ENCODE measurements at places on chromosomes 1 and 21. TPM values are rescaled to one million over a fixed set of nuclear protein-coding genes. Genes with fewer than 3 reads are reported as not detected.

The LAMTOR5 gene
- 166 TPM for total RNA-seq

The S100A7 gene
- not detected for total RNA-seq

The ARHGEF16 gene
- 3.6 TPM for total RNA-seq

The VAV3 gene
- total RNA-seq: 0.88 TPM

DNA sequence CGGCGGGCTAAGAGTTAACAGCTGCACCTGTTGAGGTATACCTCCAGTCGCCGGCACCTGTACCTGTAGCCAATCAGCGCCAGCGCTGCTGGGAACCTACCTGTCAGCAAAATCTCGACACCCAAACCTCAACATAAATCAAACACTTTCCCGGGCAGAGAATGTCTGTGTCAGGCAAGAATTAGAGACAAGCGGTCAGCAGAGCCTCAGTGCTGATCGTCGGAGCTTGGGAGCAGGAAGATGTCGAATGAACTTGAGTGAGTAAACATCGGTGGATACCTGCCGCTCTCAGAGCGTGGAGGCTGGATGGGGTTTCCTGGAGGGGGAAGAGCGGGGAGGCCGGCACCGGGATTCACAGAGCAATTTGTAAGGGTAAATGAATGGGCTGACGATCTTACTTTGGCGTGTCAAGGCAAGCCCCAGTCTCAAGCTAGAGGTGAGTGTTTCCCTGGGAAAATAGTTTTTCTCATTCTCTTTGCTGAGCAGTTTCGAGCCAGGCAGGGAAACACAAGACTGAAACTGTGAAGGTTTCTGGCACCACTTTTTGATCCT, at the start of gene GRHL3:
Gene GRHL3 (plus strand): TSS at position 46 of the 552 bp plus-strand sequence. CDS start 195 bp downstream, at position 241.
- no peak for DNase-seq

DNA sequence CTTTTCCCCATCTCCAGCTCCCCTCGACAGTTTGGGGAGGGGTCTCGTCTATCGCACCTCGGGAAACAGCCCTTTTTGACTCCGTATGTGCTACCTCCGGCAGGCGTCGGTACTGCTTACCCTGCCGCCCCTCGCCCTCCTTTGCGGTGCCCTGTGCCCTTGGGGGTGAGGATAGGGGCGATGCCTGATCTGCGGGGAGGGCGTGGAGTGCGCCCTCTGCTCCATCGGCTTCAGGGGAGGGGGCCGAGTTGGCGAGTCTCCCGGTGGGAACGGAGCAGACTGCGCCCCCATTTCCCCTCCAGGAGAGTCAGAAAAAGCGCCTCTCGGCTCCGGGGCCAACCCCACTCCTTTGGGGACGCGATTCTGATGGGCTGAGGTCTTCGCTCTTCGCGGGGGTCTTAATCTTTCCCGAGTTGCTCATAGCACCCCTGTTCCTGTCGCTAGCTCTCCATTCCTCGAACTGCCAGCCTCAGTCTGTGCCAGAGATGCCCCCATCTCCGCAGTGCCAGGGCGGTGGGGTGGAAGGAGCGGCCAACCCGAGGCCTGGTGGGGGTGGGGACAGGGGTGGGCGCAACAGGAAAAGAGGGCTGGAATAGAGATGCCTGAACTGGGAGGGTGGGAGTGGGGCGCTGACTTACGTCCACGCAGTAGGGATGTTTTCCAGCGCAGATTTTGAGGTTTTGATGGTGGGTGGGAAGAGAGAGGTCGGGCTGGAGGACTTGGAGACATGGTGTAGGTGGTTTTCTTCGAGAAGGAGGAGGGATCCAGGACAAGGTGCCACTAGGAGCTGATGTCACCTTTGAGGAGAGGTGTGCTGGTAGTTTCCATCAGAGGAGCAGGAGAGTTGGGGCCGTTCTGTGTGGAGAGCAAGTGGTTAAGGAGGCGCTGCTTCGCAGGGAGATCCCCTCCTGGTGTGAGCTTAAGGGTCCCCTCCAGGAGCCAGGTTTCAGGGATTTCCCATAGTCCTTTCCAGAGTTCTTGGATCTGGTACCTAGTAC, 674 bp downstream of the PPFIA4 start:
- DNase-seq: no peak

GRCh38 chr1:81237473-81238089, 563.2 kb upstream of the ADGRL2 start:
- DNase-seq: no peak

DNA sequence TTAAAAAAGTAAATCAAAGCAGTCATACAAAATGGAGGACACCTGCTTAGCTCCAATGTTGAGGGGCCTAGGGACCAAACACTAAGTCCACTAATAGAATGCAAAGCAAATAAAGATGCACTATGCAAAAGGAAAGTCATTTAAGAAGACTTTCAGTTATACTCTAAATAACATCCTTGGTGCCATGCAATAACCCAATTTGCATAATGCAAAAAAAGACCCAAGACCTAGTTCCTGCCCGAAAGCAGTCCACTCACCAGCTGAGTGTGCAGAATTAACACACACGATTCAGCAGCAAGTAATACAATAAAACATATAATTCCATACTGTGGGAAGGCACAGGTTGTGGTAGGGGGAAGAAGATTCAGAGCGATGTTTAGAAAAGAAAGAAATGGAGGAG, 101.8 kb downstream of the TGFBR3 start:
- no peak for DNase-seq

GRCh38 chr1:109837852-109838570, 72.6 kb upstream of the CSF1 start:
- DNase-seq: peak; percentile 55

DNA sequence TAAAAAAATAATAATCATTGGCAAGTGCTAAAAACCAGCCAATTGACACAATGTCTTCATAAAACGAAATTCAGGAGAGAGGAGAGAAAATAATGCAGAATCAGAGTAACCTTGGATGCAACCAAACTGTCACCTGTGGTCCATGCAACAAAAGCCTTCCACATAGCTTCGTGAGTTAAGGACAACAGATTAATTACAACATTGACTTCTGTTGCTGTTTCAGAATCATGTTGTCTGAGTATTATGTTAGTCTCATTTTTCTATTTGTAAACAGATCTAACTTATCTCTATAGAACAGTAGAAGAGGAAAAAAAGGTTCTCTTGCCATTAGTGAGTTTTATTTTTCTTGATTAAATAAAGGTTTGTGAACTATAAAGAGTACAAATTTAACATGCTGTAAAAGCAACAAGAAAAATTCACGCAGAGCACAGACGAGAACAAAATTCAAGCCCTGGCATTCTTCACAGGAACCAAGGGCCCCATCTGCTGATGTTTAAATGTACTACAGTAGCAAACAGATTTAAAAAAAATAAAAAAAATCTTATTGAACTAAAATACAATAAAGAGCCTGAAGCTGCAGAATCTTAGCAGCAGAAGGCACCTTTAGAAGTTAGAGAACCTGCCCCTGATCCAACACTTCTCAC, 381.1 kb upstream of the PKN2 start:
- no peak for DNase-seq

GRCh38 chr21:34221331-34222030, 142.3 kb upstream of the KCNE2 start:
- DNase-seq: no peak

- no peak for DNase-seq
These were observed 144.2 kb downstream of the SYT2 start for GRCh38 chr1:202565890-202566602.

DNA sequence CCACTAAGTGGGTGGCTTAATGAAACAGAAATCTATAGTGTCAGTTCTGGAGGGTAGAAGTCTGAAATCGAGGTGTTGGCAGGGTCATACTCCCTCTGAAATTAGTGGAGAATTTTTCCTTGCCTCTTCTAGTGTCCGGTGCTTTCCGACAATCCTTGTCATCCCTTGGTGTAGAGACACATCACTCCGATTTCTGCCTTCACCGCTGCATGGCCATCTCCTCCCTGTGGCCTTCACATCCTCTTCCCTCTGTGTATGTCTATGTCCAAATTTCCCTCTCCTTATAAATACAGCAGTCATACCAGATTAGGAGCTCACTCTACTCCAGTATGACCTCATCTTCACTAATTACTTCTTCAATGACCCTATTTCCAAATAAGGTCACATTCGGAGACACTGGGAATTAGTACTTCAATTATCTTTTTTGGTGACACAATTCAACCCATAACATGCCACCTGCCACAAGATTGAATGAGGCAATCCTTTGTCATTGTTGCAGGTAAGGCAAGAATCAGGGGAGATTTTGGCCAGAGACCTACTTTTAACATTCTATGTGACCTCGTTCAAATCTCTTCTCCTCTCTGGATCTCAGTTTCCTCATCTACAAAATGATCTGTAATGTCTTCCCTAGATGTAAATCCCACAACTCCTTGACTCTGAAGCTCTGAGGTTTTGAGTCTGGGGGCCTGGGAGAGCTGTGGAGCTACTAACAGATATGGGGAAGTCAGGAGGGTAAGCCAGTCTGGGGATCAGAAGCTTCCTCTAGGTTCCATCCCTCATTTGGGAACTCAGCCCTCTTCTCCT, 16.1 kb downstream of the NAV1 start:
- DNase-seq: no peak

DNA sequence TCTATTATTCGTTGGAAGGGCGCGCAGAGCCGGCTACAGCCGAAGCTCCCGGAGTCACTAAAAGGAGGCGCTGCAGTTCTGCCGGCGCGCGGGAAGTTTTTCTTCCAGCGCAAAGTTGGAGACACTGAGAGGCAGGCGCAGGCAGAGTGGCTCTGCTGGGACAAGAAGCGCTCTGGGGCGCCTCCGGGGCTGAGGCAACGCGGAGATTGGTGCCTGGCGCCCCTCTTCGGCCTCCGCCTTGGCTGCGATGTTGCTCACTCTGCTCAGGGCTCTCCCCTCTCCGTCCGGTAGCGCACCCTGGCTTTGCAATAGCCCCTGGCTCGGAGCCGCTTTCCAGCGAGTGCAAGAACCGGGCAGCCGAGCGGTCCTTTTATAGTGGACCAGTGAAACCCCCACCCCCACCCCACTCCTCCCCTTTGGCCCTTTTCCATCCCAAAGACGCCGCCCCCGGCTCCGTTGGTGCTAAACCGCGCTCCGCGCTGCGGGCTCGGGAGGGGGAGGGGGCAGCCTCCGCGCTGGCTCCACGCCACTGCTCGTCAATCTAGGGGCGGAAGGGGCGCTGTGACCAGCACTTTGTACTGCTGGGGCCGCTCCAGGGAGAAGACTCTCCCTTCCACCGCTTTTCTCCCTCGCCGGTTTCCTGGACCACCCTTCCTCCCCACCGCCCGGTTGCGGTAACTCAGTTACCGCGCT, at the start of gene ADAMTS1:
Gene ADAMTS1 (minus strand): TSS at position 344 of the 693 bp plus-strand sequence. CDS start 455 bp downstream, outside the sequence.
- DNase-seq: peak; percentile 51

DNA sequence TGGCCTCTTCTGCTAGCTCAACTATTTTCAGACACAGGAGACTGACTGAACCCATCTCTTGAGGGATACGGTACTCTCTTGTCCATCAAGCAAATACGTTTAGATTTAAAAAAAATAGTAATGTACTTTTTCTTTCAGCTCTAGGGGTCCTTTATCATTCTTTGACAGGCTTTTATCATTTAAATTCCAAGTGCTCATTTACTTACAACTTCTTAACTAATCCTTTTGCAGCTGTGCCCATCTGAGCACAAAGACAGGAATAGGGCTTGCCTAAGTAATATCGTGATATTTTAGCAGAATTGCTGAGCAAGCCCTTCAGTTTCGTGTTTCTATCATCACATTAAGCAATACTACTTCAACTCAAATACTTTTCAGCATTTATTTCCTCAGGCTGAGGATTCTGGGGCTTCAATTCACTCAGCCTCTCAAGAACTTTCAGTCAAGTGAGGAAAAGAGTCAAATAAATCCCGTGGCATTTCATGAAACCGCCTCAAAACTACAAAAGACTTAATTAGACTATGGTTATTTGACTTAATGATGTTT, 317.6 kb downstream of the BACH1 start:
- no peak for DNase-seq

DNA sequence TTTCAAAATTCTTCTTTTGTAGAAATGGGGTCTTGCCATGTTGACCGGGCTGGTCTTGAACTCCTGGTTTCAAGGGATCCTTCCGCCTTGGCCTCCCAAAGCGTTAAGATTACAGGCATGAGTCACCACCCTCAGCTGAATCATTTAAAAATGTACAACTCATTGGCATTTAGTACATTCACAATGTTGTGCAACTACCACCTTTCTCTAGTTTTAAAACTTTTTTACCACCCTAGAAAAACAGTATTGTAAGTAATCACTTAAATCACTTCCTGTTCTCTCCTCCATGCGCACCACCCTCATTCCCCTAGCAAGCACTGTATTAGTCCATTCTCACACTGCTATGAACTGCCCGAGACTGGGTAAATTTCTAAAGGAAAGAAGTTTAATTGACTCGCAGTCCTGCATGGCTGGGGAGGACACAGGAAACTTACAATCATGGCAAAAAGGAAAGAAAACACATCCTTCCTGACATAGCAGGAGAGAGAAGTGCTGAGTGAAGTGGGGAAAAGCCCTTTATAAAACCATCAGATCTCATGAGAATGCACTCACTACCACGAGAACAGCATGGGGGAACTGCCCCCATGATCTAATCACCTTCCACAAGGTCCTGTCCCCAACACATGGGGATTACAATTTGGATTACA, 14.4 kb upstream of the THEM5 start:
- peak; percentile 73 for DNase-seq

DNA sequence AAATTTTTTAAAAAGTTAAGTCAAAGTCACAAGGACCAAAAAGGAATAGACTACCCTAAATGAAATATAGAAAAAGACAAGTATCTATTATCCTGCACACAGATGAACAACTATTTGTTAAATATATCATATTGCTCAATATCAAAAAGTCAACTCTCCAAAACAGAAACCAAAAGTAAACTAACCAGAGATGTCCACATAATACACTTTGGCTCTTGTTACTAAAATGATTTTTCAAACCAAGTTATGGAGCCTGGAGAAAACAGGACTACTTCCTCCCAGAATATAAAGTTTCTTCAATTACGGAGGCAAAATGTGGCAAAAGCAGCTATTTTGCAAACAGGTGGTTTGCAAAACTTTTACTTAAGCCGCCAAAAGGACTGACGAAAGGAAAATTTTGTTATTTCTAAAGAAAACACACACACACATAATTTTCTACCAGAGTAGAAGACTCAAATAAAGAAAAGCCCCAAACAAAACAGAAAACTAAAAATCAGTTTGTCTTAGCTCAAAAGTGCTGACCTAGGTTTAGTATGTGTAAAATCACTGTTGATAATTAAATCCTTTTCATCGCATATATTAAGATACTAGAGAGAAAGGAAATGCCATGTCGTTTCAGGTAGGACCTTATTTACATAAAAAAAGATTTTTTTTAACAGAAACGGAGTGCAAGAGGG, 1.1 kb downstream of the DPYD start:
- DNase-seq: no peak

GRCh38 chr1:13935336-13935735, 235.3 kb downstream of the PRDM2 start:
- no peak for DNase-seq
